AG10803 (cell line): ENCODE measurements at places on chromosomes 7 and 10.
A peak's percentile ranks its signal among the peaks of the same experiment; 100 is the strongest.

DNA sequence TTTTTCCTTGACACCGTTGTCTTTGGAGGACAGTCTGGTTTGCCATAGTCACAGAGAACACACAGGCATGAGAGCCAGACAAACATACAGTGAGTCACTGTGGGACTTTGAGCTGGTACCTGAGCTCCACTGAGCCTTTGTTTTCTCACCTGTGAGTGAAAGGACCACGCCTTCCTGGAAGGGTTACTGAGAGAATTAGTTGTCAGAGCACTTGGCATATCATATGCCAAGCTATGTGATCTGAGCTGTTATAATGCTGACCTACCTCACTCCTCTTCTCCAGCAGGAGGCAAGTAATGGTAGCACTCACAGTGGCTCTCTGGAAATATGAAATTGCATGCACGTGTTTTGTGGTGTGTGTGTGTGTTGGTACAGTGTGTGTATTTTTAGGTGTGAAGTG, 59.7 kb downstream of the CXCL12 start:
- no peak for DNase-seq

GRCh38 chr10:105001269-105001668, 360.2 kb downstream of the SORCS3 start:
- no peak for DNase-seq

DNA sequence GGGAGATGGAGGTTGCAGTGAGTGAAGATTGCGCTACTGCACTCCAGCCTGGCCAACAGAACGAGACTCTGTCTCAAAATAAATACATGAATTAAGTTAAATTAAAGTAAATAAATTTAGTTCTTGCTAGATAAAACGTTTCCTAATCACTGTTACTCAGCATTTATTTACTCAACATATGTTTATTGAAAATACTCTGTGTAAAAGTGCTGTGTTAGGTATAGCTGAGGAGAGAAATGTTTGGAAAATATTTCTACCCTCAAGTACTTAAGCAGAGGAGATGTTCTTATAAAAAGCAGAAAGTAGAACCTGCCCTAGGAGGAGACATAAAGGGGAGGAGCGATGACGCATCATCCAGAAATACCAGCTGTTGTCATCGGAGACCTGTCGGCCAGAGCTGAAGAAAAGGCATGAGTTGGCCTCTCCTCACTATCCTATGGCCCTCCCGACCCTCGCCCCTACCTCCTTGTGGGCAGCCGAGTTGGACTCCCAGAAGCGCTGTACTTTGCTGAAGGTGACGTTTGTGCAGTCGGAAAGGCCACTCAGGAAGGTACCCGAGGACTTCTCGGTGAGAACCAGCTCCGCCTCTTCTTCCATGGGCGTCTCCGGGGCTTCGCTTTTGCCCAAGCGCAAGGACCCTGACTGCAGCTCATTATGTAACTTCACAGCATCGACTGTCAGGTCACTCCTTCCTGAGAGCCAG, 1.1 kb downstream of the RRP12 start:
- DNase-seq: peak; percentile 49

- DNase-seq: no peak
These were observed 81.3 kb downstream of the C10orf105 start for GRCh38 chr10:71638064-71638821.

DNA sequence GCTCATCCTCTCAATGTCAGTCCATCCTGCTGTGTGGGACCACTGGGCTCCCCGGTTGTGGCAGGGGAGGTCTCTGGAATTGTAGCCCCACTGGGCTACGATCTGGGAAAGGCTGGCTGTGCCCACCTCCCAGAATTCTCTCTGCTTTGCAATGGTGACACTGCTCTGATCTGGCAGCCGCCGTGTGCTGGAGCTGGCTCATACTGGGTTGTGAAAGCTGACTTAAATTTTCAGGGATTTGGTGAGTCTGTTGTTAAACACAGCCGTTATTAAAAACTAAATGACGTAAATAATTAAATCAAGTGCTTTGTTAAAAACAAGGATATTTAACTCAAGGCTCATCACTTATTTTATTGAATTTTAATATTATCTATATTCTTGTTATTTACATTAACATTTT, 160.0 kb downstream of the TAX1BP1 start:
- peak; percentile 27 for DNase-seq

GRCh38 chr10:90621577-90621976, 236.3 kb downstream of the HTR7 start:
- DNase-seq: no peak

GRCh38 chr10:132787495-132788179, 1.7 kb upstream of the NKX6-2 start:
- no peak for DNase-seq

DNA sequence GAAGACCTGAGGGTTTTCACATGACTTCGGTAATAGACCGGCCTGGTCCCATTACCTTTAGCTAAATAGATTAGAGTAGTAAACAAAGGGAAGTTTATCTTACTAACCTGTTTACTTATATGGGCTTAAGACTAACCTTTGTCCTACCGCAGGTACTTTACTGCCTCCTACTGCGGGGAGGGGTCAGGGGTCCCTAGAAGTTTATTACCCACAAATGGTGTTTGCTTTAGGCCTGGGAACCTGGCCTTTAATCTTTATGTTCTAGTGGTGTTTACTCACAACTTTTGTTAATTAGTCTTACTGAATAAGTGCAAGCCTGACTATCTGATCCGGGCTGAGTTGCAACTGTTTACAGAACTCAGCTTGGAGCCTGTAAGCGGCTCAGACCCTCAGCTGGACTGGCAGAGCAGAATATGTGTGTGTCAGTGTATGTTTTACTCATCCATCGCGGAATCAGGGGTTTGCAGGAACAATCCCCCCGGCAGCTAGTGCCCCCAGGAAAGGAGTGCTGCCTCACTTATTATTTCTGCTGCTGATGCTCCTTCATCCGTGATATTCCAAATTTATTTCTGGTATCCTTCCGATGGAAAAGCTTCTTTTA, 578.9 kb upstream of the SEMA3D start:
- no peak for DNase-seq

DNA sequence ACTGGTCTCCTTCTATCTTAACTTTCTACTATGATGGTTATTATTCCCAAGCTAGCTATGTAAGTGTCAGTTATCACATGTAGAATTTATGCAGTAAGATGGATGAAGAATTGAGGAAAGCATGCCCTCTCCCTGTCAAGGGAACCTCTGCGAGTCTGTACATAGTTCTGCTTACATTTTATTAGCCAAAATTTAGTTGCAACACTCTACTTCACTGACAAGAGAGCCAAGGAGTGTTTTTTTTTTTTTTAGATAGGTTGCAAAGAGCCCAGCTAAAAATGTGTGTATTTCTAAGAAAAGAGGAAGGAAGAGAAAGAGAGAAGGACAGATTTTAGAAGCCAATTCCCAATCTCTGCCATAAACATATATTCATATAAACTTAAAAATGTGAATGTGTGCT, 357.7 kb upstream of the LRRN3 start:
- no peak for DNase-seq

DNA sequence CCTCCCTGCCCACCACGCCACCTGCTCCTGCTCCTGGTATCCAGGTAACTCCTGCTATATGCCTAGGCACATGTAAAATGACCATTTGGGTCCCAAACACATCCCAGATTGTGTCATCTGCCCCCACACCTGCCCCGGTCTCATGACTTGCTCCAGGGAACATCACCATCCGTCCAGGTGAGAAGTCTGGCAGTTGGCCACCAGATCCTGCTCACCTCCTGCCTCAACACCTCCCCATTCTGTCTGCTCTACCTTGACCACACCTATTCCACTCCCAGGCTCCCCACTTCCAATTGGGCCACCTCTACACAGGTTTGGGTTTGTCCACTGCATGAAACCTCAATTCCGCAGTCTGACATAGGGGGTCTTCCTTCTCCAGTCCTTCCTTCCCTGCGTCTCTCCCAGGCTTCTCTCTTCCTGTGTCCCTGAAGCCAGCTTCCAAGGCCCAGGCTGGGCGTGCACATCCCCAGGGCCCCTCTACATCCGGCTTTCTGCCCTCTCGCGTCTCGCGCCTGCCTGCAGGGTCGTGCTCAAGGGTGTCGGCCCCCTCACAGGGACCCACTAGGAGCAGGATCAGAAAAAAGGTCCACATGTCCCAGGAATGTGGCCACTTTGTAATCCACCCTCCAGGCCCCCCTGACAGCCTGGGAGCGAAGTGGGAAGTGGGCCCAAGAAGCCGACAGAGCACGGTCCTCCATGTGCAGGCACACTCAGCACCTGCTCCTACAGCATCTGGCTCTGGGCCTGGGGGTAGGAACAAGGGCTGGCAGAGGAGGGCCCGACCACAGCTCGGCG, 49.3 kb upstream of the DAGLB start:
- DNase-seq: no peak

DNA sequence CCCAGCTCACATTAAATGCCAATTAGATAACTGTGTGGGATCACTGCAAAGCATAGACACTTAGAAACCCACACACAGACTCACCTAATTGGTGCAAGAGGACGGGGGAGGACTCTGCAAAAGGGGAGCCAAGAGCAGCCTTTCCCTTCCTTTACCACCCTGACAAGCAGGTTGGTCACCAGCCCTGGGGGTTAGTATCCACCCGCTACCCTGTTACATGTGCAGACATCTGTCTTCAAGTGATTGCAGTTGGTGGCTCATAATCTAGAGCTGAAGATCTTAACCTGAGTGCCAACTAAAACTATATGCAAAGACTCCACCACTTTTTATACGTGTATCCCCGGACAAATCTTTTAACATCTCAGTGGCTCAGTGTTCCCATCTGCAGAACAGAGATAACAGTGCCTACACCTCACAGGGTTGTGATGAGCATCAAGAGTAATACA, 56.9 kb downstream of the SORBS1 start:
- no peak for DNase-seq

DNA sequence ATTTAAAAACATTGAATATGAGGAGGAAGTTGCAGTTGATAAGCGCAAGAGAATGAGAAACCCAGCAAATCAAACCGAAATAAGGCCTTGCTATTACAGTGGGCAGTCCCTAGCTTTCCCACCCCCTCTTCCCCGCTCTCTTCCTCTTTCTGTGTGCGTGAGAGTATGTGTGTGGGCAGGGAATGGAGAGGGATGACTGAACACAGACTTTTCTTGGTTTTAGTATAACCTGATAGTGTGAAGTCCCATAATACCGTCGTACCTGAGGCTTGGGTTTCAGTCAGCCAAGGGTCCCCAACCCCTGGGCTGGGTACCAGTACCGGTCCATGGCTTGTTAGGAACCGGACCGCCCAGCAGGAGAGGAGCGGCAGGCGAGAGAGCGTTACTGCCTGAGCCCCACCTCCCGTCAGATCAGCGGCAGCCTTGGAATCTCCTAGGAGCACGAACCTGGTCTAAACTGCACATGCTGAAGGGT, 255.3 kb downstream of the CELF2 start:
- DNase-seq: no peak

DNA sequence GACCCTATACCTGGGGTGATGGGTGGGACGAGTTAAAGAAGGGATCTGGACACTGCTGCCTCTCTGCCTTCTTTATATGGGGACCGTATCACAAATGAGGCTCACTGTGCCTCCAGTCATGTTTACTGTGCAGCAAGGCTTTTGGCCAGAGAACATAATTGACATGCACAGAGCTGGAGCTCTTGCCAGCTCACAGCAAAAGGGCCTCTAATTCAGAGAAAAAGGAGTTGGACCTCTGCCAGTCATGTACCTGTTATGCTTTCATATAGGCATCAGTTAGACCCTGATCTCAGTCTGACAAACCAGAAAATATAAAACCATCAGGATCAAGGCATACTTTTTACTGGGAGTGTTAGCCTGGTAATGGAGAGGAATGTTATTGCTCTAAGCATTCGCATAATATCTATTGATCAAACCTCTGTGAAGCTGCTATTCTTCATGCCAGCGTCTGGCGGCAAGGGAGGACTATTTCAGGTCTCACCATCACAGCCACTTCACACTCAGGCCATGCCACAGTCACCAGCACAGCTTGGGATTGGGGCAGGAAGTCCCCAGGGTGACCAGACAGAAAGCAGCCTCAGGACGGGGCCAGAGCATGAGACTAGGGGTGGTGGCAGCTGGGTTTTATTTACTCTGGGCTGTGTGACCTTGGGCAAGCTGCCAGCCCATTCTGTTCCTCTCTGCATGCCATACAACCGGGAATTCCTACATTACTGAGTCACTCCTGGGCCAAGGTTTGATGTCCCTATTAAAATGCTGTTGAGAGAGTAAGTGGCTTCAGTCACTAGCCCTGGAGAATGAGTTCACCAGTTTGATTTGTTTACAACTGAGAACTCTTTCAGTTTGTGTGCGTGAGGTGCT, 90.1 kb downstream of the NPSR1 start:
- DNase-seq: peak; percentile 87

DNA sequence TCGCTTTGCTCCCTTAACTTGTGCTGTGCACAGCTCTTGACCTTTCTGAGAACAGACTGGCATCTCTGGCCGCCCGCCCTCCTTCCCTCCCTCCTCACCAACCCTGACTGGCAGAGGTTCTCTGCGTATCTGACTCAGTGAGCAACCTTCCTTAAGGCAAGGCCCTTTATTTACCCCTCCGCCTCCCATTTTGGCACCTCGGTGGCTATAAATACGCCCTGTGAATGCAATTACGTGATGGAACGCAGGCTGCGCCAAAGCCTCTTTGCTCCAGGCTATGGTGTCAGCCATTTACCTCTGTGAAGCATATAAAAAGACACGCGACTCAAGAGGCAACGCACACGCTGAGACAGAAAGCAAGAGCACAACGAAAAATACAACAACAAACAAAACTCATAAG, 764.3 kb downstream of the SUGCT start:
- DNase-seq: no peak

GRCh38 chr7:12234334-12234865, 23.3 kb downstream of the TMEM106B start:
- DNase-seq: no peak

DNA sequence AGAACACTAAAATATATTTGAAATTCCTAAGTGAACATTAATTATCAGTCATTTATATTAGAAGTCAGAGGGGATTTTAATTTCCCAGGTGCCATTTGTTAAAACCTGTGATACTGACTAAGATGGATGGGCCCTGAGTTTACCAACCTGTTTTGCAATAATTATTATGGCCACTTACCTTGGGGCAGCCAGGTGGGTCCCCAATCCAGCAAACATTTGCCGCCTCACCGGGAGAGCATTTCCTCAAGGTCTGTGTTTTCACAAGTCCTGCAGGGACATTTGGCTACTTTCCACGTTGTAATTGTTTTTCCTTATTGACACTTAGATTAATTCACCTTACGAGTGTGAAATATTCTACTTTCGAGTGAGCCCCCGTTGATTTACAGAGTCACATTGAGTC, 251.2 kb upstream of the PPP2R2D start:
- no peak for DNase-seq

DNA sequence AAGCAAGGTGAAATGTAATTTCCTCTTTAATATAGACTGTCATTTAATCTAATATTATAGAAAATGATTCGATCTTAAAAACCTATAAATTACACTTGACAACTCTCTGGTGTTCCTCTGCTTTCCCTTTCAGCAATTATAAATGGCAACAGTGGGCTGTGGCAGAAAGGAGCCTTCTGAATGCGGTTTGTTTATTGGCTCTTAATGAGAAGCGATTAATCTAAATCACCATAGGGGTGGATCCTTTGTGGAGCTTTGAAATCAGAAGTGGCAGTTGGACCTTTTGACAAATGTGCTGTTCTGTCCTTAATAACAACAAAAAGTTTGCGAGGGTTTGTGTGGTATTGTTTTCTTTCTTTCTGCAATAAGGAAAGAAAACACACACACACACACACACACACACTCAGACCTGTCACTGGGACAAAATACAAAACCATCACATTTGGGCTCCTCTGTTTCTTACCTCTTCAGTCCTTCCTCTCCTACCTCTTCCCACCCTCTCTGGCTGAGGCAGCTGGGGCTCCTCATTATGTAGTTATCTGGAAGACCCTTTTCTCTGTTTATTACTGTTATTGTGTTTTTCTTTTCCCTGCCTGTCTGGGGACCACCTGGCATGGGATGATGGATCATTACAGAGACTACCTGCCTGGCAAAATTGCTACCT, 316.2 kb downstream of the SORCS3 start:
- DNase-seq: no peak

GRCh38 chr7:30074422-30075030, 46.3 kb downstream of the PLEKHA8 start:
- peak; percentile 55 for DNase-seq
